ENCODE measurements at places on chromosomes 11 and 22.

- peak; percentile 47 for DNase-seq
Observed at GRCh38 chr11:75031771-75032549, 43.2 kb downstream of the NEU3 start.

- no peak for DNase-seq
Observed at GRCh38 chr11:76806131-76806530, 23.0 kb downstream of the TSKU start.

DNA sequence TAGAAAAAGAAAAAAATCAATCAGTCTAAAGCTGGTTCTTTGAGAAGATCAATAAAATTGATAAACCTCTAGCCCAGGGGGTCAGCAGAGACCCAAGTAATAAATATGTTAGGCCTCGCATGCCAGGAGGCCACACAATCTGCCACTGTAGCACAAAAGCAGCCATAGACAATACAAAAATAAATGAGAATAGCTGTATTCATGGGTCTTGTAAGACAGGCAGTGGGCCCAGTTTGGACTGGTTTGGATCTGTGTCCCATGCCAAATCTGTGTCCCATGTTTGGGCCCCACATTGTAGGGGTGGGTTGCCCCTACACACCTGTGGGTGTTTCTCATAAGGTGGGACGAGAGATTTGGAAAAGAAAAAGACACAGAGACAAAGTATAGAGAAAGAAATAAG lies 6.6 kb upstream of the PLAAT4 start:
- DNase-seq: no peak

DNA sequence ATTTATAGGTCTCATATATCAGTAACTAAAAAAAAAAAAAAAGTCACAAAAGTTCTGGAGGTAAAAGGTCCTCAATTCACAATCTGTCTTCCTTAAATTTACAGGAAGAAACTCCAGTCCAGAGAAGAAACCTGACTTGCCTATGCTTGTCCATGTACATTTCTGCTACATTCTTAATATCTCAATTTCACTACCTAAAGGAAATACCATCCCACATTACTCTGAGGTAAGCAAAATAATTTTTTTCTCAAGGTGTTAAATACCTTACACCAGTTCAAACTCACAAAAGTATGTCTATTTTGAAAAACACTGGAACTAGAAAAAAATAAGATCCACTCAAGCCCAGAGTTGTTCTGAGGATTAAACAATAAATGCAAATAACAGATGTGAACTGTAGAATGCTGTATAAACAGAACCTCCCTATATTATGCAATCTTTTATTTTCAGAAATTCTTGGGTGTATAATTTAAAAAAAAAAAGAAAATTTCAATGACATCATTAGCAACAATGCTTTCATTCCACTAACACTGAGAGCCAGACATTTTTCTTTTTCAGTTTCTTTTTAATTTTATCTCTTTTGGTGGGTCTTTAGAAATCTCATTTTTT lies 49.9 kb upstream of the GDPD4 start:
- no peak for DNase-seq

DNA sequence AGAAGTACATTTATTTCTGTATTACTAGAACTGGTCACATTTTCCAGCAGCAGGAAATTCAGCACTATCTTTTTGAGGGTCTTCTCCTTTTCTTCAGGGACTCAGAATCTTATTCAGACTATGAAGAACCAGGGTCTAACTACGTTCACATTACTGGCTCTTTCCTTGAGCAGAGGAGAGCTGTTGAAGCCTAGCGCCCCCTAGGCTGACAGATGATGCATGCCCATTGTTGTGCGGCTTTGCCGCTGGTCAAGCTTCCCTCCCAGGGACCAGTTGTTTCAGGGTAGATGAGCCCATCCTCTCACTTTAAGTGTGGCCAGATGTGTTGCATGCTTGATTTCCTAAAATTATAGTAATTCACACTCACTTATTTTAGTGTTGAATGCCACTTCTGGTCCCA lies 168.2 kb upstream of the PDGFD start:
- DNase-seq: no peak

- no peak for DNase-seq
Observed at GRCh38 chr11:87803748-87804147, 371.5 kb downstream of the RAB38 start.

DNA sequence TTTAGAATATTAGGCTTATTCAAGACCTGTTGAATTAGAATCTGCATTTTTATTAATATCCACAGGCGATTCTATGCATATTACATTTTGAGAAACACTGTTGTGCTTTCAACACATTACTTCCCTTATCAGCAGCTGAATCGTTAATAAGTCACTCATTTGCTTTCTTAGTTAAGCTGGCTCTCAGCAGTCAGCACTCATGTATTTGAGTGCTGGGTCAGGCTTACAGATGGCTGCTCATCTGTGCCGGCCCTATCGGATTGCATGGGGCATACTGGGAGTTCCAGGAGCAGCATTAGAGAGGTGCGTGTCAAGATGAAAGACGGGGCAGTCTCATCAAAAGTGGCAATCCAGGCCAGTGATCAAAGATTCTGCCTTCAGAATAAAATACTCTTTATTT lies 10.8 kb upstream of the OR51L1 start:
- DNase-seq: no peak

GRCh38 chr11:119185981-119186634 lies 833 bp downstream of the NHERF4 start:
- no peak for DNase-seq

- DNase-seq: no peak
Observed at GRCh38 chr11:70834277-70834940, 418.0 kb downstream of the SHANK2 start.

- DNase-seq: no peak
Observed at GRCh38 chr11:94593030-94593429, 25.9 kb downstream of the PIWIL4 start.

DNA sequence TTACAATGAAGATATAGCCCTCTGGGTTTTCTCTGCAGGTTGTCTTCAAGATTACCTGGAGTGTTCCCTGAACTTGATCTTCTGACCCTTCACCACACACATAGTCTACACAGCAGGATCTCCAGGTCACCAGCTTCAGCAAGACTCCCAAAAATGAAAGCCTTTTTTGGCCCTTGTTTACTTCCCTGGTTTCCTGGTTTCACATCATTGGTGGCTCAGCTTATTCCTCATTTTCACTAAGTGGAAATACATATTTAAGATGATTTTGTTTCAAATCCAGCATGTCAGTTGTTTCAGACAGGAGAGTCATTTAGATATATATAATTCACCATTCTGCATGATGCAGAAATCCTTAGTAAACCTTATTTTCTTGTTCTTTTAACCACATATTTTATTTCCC lies 41.6 kb upstream of the MPEG1 start:
- DNase-seq: no peak

DNA sequence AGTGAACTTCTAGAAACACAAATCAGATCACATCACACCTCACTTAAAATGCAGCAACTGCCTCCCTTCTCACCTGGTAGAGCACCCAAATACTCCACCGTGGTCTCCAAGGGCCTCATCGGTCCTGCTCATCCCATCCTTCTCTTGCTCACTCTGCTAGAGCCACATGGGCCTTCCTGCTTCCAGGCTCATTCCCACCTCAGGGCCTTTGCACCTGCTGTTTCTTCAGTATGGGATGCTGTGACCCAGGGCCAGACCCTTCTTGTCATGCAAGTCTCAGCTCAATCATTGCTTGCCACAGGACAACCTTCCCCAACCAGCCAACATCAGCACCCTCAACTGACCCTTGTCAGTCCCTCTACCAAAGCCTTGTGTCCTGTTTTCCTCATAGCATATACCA lies 124.9 kb downstream of the GALNT18 start:
- DNase-seq: no peak

GRCh38 chr11:31484497-31484896 lies 24.9 kb downstream of the IMMP1L start:
- DNase-seq: no peak

DNA sequence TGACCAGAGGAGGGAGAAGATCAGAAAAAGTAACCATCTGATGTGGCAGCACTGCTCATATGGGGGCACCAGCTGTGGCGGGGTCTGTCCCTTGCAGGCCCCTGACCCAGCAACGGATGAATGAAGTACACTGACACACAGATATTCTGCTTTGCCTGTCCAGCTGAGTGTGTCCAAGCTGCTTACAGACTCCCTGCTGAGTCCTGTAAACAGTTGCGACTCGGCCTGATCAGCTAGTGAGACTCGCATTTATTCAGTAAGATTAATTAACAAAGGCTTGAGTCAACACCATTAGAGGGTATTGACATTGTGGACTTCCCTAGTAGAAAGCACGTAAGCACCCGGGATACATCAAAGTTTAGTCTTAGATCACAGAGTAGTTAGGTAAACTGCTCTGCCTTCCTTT lies 15.3 kb upstream of the OR10D3 start:
- no peak for DNase-seq

DNA sequence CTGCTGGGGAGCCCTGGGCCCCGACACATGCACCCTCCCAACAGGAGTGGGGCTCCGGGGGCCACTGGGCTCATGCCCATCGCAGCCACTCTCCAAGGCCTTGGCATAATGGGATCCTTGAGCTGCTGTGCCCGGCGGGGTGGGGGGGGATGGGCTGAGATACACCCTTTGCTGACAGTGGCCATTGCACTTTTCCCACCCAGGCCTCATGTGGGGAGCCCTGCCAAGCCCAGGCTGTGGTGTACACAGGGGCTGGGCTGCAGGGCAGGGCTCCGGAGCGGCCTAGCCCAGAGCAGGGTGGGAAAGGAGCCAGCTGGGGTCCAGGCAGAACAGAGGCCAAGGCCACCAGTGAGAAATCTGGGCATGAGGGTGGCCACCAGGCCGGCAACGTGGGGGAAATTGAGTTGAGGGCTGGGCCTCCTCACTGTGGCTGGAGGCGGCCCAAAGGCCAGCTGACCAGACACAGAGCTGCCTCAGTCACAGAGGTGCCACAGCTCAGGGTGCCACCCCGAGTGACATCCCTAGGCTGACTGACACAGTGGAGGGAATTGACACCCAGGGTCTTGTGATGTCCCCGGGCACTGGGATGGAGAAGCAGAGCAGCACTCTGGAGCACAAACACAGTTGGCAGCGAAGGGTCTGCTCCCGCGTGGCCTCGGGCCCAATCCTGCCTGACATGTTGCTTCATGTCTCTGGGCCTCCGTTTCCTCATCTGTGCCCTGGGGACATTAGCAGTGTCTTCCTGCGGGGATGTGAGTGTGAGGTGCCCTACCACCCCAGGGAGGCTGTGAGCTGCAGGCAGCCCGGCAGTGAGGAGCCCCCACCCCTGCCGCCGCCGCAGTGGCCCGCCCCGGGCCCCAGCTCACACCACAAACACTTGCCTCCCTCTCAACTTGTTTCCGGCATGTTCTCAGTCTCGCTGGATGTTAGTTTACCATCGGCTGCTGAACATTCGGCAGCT lies 30.4 kb downstream of the RTN4R start:
- DNase-seq: peak; percentile 36

DNA sequence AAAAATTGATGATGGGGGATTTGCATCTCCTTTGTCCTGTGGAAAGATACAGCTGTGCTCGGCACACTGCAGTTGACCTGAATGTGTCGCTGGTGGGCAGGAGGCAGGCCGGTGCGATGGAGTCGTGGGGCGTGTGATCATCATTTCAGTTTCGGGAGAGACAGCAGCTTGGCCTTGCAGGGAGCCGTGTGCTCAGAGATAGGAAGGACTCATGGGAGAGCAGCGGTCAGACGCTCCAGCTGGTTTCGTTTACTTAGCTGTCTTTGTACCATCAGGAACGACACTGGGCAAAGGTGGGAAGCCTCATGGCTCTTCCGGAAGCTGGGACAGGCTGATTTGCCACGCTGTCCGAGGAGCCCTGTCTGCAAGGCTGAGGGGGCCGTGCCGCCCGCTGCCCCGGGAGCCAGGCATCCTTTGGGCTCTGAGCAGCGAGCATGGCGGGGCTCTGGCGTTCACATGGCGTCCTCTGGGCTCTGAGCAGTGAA lies 32.7 kb downstream of the GRAMD4 start:
- no peak for DNase-seq

- DNase-seq: no peak
Observed at GRCh38 chr11:108210441-108210840, 12.0 kb downstream of the NPAT start.

- no peak for DNase-seq
Observed at GRCh38 chr11:70897429-70897828, 354.9 kb downstream of the SHANK2 start.

DNA sequence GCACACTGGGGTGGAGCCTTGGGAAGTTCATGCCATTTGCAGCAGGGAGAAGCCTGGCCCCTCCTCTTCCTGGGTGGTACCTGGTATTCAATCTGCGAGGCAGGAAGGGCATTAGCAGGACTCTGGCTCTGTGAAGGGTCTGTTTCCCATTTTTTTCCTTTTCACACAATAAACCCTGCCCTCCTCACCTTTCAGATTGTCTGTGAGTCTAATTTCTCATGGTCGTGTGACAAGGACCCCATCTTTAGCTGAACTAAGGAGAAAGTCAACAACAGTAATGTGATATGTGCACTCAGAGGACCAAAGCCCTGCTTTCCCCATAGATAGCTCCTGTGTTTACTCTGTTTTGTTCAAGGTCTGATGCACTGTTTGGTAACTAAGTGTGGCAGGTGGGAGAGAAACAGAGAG lies 26.6 kb upstream of the CASP4 start:
- no peak for DNase-seq

DNA sequence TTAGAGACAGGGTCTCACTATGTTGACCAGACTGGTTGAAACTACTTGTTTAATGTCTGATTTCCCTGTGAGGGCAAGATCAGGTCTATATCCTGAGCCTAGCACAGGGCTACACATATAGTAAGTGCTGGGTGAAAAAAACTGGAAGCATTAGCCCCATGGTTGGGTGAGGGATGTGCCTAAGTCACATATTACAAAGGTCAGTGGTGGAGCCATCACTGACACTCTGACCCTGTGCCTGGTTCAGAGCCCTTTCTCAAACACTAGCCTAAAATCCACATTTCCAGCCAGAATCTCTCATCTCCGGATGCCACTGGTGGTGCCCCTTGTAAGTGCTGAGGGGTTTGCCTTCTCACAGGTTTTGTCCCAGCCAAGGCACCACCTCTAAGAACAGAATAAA lies 9.0 kb downstream of the TBC1D10A start:
- DNase-seq: no peak

Data from activated naive CD8-positive, alpha-beta T cell treated with anti-CD3 and anti-CD28 coated beads for 36 hours (primary cell).